CD4-positive, alpha-beta memory T cell (primary cell): ENCODE measurements at places on chromosomes 13 and 19.

GRCh38 chr19:50814883-50815282 lies 8.7 kb downstream of the KLK1 start:
- no peak for DNase-seq

DNA sequence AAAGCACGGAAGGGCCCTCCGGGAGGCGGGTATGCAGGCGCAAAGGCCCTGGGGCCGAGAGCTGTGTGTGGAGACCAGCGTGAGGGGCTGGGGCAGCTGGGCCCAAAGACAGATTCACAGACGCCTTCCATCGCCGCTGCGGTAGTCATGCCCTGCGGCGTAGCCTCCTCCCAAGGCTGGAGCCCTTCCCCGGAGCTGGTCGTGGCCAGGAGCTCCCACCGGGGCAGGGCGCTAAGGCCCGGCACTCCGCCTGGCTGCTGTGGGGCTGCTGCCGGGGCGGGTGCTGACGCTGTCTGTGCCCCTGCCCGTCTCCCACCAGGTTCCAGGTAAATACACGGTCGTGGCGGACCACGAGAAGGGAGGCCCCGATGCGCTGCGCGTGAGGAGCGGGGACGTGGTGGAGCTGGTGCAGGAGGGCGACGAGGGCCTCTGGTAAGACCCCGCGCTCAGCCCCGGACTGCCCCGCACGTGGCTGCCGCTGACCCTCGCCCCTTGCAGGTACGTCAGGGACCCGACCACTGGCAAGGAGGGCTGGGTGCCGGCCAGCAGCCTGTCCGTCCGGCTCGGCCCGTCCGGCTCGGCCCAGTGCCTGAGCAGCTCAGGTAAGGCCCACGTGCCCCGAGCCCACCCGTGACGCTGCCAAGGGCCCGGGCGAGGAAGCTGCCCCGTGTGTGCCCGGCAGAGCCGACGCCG lies 9.4 kb upstream of the F7 start:
- DNase-seq, result no peak

DNA sequence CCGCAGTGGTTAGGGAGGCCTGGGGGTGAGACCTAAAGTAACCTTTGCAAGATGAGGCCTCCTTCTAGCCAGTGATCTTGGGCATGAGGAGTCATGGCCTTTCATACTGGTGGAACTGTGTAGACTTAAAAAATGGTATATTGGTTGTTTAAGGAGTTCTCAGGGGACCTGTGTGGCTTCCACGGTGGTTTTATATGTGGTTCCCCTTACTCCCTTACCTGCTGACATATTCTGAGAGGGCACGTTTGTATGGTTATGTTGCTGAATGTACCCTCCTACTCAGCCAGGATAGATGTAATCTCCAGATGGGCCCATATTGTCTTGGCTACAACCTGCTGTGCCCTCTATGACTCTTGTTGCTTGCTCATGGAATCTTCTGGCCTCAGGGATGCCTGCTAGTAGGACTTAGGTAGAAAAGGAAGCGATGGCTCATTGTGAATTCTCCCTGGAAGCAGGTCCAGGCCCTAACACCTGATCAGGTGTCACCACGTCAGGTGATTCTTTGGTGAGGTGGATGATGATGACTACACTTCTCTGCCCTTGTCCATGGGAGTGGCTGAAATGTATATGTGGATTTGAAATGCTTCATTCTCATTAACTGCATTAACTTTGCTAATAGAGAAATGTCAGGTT lies 1.8 kb downstream of the ZNF460 start:
- DNase-seq, result no peak

DNA sequence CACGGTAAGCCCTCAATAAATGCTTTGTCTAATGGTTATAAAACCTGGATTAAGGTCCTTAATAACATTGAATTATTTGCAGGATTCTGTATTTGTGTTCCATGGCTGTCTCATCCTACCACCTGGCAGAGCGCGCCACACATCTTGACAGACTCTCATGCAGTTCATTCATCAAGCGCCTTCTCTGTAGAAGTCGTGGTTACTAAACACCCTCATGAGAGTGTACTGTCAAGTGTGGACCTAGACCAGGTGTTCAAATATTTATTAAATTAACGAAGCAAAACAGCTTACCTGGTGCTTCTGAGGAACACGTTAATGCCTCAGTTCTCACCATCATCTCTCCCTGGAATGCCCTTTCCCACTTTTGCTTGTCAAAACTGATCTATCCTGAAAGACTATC lies 13.1 kb upstream of the FBXL3 start:
- DNase-seq, result no peak

DNA sequence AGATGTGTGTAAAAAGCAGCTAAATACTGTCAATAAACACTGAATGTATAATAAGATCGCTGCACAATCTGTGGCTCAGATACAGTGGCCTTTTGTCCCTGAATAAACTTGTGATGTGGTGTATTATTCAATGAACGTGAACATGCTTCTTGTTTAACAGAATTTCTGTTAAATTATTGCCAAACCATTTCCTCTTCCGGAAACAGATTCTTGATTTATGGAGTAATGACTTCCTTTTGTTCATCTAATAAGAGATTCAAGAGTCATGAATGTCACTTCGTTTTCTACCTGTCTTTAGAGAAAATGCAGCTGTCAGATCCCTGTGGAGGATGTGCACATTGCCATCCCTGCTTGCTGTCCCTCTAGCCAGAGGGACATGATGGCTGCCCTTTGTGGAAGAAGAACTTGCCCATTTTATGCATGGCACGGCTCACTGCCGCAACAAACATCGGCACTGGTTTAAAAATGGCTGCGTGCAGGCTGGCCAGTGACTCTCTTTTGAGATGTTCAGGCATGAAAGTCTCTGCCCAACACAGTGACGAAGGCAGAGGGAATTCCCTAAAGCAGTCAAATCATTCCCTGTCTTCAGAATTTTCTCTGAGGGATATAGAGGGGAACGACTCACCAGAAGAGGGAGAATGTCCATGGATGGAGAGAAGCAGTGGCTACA lies 3.1 kb upstream of the TNFSF13B start:
- no peak for DNase-seq

GRCh38 chr13:53064731-53065130 lies 36.1 kb downstream of the OLFM4 start:
- no peak for DNase-seq

GRCh38 chr19:14672188-14672872 lies 2.3 kb downstream of the ADGRE3 start:
- peak; percentile 55 for DNase-seq

DNA sequence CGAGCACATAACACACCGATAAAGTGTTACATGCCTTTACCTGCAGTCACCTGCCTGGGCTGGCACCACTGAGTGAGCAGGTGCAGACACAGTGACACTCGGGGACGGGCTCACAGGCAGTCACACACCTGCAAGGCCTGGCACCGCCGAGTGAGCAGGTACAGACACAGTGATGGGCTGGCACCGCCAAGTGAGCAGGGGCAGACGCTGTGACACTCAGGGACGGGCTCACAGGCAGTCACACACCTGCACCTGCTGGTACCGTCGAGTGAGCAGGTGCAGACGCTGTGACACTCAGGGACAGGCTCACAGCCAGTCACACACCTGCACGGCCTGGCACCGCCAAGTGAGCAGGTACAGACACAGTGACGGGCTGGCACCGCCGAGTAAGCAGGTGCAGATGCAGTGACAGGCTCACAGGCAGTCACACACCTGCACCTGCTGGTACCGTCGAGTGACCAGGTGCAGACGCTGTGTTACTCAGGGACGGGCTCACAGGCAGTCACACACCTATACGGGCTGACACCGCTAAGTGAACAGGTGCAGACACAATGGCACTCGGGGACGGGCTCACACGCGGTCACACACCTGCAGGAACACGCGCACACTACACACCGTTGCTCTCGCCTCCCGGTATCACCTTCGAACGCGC lies 470 bp downstream of the ZNF835 start:
- no peak for DNase-seq

GRCh38 chr13:98937911-98938381 lies 39.9 kb downstream of the DOCK9 start:
- DNase-seq, result no peak

- no peak for DNase-seq
Observed at GRCh38 chr13:79986890-79987289, 354.0 kb downstream of the SPRY2 start.

- no peak for DNase-seq
Observed at GRCh38 chr19:30047432-30047831, 105.4 kb downstream of the URI1 start.

GRCh38 chr13:30466358-30466714 lies 600 bp upstream of the HMGB1 start:
- no peak for DNase-seq

- peak; percentile 19 for DNase-seq
Observed at GRCh38 chr13:48829536-48829935, 146.2 kb upstream of the FNDC3A start.

- no peak for DNase-seq
Observed at GRCh38 chr19:30455881-30456280, 83.7 kb downstream of the ZNF536 start.

DNA sequence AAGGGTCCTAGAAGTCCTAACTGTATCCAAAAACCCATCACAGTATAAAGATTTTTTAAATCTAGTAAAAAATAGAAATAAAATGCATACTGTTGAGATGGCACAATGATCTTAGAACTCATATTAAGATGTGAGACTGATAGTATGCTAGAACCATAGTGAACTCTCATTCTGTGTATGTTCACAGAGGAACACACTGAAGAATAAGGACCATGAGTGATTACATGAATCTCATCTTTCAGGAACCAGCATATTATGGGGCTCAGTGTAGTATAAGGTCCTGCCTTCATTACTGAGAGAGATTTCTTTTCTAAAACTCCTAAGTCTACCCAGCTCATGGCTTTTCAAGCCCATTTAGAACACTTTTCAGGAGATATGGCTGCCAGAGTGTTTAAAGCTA lies 59.8 kb upstream of the RFC3 start:
- DNase-seq, result no peak

DNA sequence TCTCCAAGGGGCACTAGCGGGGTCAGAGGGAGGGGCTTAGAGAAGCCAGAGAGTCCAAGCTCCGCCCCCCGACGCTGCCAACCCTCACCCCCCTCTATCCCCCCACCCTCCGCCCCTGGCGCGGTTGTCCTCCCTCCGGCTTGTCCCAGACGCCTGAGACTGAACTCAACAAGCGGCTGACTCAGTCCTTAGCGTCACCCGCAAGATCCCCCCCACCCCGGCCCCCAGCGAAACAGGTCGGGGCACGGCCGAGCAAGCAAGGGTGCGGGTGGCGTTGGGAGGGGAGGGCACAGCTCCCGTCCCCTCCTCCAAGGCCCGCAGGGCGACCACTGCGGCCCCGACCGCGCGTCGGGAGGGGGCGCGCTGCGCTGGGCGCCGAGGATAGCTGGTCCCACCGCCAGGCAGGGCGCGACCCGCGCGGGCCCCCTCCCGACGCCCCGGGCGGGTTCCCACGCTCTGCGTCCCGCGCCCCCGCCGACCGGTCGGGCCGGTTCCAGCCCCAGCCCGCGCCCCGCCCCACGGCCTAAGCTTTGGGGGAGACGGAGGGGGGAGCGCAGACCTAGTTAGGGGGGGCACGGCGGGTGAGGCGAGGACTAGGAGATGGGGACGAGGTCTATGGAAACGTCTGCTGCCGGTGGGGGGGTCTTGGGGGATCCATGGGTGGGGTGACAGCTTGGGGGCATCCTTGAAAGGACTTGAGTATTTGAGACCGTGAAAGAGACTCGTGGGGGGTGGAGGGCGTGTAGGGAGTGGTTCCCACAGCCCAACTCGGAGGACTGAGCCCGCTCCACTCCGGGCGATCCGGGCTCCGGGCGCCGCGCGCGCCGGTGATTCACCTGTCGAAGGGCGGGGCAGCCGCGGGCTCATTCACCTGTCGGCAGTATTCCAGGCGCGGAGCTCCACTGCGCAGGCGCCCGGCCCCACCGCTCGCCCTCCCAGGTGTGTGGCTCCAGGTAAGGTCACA lies 5.1 kb downstream of the NOTCH3 start:
- DNase-seq, result no peak

- DNase-seq, result peak; percentile 96
Observed at GRCh38 chr19:12782424-12783290, 7.3 kb upstream of the HOOK2 start.

DNA sequence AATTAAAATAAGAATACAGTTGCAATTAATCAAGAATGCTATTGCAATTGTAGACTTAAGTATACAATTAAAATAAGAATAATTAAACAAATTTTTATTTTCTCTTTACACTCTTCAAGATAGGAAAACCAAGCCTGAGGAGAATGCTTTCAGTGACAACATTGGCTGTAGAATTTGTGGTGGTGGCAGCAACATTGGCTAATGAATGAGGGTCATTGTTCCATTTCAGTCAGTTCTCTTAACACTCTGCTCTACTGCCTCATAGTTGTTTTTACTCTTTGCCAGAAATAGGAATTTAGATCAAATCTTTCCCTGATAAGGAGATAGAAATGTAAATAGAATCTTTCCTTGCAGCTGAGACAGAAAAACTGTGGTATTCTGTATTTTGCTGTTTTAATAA lies 391.6 kb downstream of the PCDH20 start:
- DNase-seq, result no peak

DNA sequence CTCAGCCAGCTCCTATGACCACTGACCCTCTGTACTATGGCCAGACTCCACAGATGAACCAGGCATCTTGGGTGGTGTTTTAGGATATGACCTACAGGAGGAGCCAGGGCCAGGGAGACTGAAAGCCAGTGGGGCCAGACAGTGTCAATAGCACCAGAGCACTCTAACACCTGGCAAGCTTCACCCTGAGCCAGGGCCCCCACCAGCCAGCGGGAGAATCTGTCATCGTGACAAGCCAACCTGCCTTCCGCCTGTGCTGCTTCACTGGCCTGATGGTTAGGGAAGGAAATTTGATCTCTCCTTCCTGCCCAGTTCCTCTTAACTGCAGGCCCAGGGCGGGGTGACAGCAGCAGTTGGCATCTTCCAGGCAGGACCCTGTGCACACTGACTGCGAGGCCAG lies 222.4 kb downstream of the UQCRFS1 start:
- DNase-seq, result no peak

DNA sequence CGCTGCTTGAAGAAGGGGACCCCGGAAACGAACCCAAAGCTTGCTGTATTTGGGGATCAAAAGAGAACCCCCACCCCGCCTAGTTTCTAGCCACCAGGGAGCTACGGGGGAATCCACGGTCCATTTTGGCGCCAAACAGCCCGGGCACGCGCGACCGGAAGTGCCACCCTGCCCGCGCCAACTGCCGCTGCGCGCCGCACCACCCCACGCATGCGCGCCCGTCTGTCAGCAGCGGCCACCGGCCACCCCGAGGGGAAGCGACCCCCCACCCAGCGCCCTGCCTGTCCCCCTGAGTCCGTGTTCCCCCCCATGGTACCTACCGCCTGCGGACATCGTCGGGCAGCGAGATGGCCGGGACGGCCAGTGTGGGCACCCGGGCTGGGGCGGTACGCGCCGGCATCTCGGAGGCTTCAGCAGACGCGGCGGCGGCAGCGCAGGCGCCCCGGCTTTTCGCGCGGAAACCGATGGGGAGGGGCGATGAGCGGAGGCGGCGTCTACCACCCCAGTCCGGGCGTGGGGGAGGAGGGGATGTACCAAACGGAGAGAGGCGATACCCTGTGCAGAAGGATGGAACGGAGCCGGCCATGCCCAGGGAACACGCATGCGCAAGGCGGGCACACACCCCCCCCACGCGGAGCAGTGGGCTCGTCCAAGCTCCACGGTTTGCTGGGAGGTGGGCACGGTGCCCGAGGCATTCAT lies at the start of gene DNMT1:
Gene DNMT1 (minus strand): TSS at position 454 of the 699 bp plus-strand sequence. CDS start 54 bp downstream, at position 400.
- peak; percentile 98 for DNase-seq
